ENCODE measurements at places on chromosomes 5 and 9. TPM values are rescaled to one million over a fixed set of nuclear protein-coding genes. Genes with fewer than 3 reads are reported as not detected.

Gene MLANA
- not detected for total RNA-seq

Gene TRIM7
- total RNA-seq, result 5.2 TPM

Gene FOXD4L6
- total RNA-seq, result under 0.01 TPM

Gene PPP3R2
- total RNA-seq, result not detected

Gene PKD2L2
- total RNA-seq, result not detected

Gene OR1J2
- total RNA-seq, result not detected

Data from dermis blood vessel endothelial cell (primary cell).